Right forelimb (tissue), 1 donor: ENCODE measurements at places on chromosomes 2 and 18.

GRCh38 chr2:17194083-17194482, 324.2 kb downstream of the RAD51AP2 start:
- DNase-seq = no peak

DNA sequence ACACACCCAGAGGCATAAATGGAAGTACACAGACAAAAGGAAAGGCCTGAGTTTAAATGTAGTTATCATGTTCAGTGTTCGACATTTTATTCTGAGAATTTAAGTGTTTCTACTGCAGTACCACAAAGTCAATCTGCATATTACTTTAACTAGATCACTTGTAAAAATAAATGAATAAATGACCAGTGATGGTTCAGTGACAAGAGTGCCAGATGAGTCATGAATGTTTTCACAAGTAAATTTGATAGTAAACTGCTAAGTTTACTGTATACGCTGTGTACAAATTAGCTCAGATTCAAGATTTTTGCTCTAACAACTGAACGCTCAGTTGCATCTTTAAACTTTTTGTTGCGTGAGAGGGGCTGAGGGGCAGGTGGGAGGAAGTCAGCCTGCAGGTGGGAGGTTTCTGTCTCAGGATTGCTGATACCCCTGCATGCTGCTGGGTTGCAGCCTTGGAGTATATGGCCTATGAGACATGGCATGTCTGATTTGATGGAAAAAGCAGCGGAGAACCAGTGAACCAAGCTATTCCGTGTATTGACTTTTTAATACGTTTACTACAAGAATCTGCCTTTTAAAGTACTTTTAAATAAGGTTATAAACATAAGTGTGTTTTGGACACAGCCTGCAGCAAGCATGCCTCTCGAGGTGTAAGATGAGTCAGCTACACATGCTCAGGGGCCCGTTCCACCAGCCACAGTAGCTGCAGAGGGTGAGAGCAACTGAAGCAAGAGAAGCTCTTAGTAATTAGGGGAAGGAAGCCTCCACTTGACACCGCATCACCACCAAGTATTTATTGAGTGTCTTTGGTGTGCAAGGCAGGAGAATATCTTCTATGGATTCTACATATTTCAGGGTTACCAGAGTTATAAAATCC, 245.1 kb downstream of the NEDD4L start:
- DNase-seq = no peak

- DNase-seq = no peak
Measured at GRCh38 chr2:168171059-168171762, 76.2 kb downstream of the STK39 start.

DNA sequence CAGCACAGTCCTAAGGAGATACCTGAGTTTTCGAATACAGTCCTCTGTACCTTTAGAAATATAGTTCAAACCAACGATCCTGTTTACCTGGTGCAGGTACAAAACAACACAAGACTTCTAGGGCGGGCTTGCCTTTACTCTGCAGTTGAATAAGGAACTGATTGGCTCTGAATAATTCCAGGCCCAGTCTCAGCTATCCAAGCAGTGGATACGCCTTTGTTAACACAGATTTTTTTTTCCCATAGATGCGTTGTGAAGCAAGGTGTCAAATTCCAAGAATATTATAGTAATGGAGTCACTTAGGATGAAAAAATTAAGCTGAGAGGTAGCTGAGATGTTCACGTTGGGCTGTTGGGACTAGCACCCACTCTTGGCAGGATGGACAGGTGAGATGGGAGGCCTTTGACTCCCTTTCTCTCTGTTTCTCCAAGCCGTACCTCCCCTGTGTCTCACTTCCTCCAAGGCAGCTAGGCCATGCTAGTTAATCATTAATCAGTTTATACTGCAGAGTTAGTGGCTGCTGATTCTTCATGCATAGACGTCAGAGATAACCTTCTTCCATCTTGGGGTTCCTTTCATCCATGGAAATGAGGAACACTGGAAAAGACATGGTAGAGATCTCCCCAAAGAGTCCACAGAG, 380.8 kb upstream of the ACVR2A start:
- no peak for DNase-seq

GRCh38 chr18:31657823-31658669, 26.3 kb downstream of the B4GALT6 start:
- no peak for DNase-seq

DNA sequence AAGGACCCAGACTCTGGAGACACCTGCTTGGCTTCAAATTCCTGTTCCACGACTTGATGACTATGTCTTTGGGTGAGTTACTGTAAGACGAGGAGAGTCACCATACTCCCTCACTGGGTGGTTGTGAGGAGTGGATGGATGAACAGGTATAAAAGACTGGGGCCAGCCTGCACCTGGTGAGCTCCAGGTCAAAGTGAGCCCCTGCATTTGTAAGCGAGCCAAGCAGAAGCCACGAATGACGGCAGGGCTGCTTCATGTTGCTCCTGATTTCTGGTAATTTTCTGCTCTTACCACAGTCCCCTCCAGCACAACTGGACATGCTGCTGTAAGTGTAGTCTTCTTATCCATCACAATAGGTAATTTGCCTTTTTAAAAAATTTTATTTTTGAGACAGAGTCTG, 86.6 kb downstream of the POLR1A start:
- peak; percentile 35 for DNase-seq

DNA sequence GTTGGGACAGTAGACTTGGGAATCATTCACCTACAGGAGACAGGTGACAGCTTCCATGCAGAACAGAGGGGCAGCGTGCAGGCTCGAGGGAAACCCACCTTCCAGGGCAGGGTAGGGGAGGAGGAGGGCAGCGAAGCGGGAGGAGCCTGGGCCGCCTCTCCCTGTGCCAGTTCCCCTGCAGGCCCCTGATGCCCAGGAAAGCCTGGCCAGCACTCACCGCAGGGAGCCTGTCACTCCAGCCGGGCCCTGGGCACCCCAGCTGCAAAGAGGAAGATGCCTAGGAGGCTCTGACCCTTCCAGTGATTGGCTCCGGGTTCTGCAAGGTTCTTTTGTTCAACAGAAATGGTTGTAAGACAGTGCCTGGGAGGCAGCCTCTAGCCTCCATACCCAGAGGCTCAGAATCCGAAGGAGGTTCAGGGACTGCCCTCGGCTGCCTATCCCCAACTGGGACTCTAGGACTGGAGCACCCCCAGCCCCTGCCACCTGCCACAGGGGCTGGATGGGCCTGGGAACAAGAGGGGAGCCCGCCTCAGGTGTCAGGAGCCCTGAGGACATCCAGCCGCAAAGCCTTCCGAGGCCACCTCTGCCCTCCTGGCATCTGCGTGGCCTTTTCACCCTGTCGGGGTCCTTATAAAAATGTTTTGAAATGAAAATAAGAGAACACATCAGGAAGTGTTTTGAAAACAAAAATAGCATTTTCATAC, 103.2 kb downstream of the PTGR3 start:
- no peak for DNase-seq

GRCh38 chr2:181952404-181953226, 33.0 kb upstream of the PPP1R1C start:
- DNase-seq = no peak

DNA sequence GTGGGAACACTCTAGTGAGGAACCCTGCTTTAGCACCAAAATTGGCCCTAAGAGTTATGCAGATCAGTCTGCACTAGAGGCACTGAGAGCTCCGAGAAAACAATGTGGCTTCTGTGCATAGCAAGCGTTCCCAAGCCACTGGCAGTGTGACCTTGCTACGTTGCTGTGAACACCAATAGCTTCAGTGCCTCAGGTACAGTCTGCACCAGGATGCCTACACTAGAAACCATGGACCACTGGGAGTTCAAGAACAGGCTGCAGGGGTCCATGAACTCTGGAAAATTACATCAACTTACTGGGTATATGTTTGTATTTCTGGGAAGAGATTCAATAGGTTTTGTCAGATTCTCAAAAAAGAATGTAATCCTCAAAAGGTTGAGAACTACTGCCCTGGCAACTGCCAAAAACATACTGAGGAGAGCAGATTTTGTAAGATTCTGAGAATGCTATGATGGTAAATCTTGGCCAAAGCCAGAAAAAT, 18.3 kb upstream of the SP3 start:
- DNase-seq = no peak

DNA sequence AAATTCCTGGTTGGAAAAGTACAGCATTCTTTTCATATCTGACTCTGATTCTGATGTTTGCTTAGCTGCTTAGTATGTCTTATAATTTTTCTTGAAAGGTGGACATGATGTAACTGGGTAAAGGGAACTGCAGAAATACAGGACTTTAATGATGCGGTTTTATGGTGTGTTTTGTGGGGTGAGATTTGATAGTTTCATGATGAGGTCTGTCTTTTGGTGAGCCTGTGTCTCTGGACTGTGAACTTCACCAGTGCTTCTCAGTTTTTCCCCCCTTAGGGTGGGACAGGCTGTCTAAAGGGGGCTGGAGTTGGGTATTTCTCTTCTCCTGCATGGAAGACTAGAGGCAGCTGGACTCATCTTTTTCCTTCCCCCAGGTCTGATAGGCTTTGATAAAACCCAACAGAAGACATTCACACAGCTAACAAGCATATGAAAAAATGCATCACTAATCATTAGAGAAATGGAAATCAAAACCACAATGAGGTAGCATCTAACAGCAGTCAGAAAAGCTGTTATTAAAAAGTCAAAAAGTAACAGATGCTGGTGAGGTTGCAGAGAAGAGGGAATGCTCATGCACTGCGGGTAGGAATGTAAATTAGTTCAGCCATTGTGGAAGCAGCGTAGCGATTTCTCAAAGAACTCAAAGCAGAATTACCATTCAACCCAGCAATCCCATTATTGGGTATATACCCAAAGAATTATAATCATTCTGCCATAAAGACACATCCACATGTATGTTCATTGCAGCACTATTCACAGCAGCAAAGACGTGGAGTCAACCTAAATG, 77.6 kb downstream of the EPC2 start:
- DNase-seq = no peak

DNA sequence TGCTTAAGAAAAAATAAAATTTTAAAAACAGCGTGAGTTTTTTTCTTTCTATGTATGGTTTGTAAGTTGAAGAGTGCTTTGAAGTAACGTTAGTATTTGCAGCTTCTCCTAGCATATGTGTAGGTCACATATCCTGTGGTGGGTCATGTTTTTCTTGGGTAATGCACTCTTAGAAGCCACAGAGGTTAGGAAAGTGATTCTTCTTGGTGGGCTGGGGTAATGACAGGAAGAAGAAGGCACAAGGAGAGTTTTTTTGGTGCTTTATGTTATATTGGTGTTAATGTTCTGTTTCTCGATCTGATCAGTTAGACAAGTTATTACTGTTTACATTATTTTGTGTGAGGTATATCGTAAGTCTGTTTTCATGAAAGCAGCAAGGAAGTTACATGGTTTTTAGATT, 109.0 kb downstream of the ICA1L start:
- no peak for DNase-seq

GRCh38 chr2:201985728-201986462, 47.8 kb upstream of the FZD7 start:
- DNase-seq = no peak
